ENCODE measurements at places on chromosomes 7 and 10.

DNA sequence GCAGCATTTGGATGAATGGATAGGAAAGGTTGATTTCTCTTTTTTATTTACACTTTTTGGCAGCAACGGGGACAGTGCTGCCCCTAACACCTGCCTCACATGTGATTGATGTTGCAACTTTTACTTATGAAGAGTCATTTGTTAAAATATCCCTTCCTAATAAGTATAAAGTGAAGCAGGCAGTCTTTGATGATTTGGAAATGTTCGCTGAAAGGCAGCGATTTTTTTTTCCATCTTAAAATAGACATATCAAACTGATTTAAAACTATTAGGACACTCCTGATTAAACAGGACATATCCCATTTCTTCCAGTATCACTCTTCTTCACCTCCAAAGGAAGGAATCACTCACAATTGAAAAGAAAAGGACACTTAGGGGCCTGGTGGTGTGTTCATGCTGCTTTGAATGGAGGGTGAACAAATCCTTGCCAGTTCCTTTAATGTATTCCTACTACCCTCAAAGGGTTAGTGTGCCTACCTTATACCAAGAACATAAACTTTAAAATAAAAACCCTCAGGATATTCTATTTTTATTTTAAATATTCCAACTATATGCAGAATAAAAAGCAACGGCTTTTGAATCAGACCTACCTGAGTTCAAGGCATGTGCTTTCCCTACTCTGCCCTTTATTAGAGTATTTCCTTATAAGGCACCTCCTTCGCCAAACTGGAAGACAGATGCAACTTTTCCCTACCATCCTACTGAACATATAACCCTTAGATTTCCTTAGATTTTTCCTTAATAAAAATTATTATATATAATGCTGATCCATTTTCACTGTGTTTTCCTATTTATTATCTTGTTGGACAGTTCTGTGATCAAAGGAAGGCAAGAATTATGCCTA is 1.1 kb downstream of the ADK start:
- no peak for DNase-seq

- no peak for DNase-seq
These were observed 117.5 kb upstream of the HGF start for GRCh38 chr7:81887098-81888090.

- no peak for DNase-seq
These were observed 229.7 kb upstream of the NFE2L3 start for GRCh38 chr7:25922296-25922695.

GRCh38 chr7:116159711-116160110 is 50.6 kb upstream of the TES start:
- DNase-seq = no peak

DNA sequence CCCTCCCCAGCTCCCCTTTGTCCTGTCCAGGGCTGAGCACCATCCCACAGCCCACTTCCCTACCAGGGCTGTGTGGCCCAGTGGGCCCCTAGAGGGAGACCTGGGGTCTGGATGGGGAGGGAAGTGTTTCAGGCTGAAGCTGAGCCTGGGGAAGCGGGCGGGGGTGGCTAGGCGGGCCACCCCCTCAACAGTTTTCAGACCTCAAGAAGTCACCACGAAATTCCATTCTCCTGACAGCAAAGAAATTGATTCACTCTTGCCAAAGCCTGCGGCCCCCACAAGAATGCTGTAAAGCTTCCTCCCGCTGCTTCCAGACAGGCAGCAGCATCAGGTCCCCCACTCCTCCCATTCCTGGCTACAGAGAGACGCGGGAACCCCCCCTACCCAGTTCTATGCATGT is 2.5 kb upstream of the LFNG start:
- DNase-seq = no peak

- DNase-seq = no peak
These were observed 52.3 kb downstream of the NEURL1 start for GRCh38 chr10:103545771-103546281.

- DNase-seq = no peak
These were observed 247.1 kb downstream of the COBL start for GRCh38 chr7:51069411-51070083.

DNA sequence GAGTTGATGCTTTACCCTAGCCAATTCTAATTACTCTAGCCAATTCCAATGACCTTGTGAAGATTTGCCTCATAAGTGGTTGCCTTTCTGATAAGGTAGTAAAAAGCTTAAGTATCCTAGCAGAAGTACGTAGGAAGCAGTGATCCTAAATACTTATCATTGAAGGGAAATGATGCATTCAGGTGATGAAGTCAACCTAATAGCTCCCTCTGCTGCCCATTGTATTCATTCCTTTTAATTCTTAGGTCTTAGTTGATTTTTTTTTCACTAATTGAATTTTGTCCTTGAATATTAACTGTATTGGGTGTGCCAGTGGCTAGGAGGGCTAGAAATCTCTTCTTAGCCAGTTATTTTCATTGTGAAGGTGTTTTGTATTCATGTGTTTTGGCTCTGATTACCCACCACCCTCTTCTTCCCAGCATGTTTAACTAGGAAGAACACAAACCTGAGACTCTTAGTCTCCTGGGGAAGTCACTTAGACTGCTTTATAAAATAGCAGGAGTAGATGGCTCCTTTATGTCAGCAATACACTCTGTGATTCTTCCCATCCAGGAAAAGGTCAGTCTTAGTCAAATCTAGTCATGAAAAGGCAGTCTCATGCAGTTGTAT is 46.3 kb downstream of the PLEKHA8 start:
- no peak for DNase-seq

- no peak for DNase-seq
These were observed 26.5 kb downstream of the ANKRD7 start for GRCh38 chr7:118250860-118251494.

DNA sequence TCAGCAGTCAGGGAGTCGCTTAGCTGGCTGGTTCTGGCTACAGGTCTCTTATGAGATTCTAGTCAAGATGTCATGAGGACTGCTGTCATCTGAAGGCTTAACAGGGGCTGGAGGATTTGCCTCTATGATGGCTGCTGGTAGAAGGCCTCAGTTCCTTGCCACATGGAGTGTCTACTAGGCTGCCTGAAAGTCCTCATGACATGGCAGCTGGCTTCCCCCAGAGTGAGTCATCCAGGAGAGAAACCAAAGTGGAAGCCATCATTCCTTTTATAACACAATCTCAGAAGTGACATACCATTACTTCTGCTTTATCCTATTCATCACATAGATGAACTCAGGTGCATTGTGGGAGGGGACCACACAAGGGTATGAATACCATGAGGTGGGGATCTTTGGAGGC is 75.1 kb downstream of the EXOC6 start:
- no peak for DNase-seq

- DNase-seq = no peak
These were observed 80.4 kb downstream of the UBE3C start for GRCh38 chr7:157219154-157219553.

- DNase-seq = no peak
These were observed 93.6 kb downstream of the PRLHR start for GRCh38 chr10:118501637-118502440.
